ENCODE measurements at places on chromosomes 6 and 20.

- no peak for DNase-seq
Observed at GRCh38 chr6:49782293-49782692, 4.8 kb downstream of the PGK2 start.

GRCh38 chr20:63471002-63471716 lies 1.3 kb downstream of the KCNQ2 start:
- DNase-seq = no peak

DNA sequence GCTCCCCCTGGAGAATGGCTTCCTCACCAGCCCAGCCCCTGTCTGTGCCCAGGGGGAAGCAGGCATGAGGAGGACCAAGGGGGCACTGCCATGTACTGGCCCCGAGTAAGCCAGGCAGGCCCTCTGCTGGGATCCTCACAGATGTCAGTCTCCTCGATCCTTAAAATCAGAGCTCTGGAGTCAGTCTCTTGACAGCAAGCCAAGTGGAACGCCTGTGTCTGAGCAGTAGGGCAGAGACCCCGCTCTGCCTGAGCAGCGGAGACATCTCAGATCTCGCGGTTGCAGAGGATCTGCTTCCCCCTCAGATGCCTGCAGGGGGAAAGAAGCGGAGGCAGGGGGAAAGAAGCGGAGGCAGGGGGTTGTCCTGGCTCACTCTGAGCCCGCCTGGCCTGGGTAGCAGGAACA lies 92.6 kb downstream of the SNX5 start:
- no peak for DNase-seq

DNA sequence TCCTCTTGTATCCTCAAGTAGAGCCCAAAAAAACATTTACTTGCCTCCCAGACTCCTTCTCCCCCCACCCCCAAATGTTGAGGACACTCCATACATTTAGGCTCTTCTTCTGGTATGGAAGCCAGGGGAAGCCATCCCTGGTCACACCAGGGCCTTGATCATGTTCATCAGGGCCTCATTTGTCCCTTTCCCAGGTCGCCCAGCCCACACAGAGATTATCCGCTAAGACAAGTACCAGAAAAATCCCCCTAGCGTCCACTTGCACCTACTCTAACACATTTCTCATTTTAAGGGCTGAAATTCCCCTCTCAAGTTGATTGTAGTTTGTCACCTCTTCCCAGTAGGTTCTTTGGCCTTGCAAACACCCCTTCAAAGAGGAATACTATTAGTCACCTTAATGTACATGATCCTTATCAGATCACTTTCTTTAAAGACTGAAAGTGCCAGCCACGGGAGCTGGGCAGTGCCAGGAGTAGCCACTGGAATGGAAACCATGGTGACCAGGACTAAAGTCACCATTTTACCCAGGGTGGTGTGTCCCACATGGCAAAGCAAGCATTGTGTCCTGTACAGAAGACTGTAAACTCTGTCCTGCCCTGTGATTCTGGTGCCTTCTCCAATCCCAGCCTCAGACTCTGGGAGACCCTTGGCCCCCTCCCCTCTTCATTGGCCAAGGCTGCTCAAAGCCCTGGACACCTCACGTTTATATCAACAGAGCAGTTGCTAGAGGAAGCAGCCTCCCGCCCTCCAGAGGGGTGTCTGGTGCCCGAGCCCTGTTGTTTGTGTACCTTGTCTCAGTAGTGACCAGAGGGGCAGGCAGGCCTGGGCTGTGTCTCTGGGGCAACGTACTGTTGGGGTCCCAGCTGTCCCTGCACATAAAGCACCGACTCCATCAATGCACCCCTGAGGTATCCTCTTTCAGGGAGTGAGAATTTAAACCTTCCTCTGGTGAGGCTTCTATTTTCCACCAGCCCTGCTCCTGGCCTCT lies 5.0 kb upstream of the APOBEC2 start:
- no peak for DNase-seq

DNA sequence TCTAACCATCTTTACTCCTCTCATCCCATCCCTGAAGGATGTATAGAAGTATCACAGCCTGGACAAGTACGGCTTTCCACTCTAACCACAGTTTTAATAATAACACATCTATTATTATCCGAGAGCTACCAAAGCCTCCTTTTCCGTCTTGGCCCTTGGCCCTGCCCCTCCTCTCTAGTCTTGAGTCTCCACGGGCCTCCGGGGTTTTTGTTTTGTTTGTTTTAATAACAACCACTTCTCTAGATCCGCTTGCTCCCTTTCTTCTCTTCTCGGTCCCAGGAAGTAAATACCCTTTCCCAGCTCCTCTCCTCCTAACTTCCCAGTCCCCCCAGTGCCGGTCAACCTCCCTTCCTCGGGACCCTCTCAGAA lies 661 bp downstream of the LCA5 start:
- no peak for DNase-seq

DNA sequence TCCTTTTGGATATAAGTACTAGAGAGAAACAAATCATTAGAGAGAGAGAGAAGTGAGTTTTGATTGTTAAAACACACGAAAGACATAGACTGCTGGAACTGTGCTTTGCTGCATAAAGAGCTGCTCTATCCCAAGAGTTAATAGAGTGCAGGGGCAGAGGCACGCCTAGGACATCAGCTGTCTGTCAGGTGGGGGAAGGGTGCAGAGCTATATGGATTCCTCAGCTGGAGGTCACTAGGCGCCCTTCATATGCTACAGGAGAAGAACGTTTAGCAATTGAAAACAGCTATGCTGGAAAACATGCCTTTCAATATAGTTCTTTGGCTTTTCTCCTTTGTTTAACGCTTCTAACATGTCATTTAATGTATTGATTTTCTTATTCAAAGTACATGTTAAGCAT lies 169.0 kb upstream of the MCHR2 start:
- DNase-seq = no peak

DNA sequence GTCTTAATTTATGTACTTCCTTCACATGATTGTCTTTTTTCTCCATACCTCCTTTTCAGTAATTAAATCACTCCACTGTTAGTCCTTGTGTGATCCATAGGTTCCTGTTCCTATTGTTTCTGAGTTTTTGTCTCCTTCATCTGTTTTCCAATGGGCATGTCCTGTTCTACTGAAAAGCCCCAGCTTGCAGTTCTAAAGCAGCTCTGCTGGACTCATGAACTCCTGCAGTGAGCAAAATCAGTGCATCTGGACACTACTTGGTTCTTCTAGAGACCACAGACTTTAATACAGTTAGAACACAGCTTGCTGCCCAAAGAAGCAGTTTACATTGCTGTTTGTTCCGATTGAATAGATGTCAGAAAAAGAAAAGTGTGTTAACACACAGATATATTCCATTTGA lies 593.3 kb upstream of the HS3ST5 start:
- DNase-seq = no peak

DNA sequence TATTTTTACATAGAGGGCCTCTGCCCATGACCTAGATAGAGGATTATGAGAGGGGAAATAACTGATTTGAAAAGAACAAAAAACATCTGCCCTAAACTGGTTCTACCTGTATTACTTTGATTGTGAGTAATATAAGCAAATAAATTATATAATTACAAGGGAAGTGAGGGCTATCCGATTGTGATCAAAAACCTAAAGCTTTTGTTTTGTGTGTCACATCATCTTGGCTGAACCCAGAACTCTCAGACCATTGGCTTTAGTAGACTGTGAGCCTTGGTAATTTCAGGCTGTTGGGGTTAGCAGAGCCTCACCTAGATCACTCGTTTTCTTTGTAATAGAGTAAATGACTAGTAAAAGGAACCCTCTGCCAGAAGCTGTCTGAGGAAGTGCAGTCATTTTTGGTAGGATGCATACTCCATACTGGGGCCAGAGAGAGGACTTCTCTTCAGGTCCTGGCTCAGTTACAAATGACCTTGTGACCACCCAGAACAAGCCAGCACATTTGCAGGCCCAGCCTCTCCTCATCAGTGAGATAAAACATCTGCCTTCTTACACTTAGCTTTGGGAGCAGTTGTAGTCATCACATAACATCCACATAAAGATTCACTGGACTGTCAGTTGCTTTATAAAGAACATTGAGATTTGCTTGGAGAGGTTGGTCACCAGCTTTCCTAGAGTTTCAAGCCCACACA lies 13.5 kb downstream of the STK35 start:
- DNase-seq = no peak

- no peak for DNase-seq
Observed at GRCh38 chr6:89258912-89259311, 41.8 kb upstream of the GABRR1 start.

DNA sequence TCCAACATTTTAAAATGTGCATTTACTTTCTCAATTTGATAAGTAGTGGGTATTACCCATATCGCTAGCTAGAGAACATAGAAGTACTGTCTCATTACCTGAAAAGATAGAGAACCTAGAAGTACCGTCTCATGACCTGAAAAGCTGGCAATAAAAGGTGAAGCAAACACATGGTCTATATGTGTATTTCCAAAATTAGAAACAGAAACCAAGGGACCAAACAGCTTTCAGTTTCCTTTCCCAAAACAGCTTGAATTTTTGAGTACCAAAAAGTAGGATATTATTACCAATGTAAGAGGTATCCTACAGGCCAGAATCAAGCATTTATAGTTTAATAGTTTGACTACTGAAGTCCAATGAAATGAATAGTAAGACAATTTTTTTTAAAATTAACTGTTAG lies 77.2 kb downstream of the KIF13A start:
- no peak for DNase-seq

GRCh38 chr6:128655978-128656498 lies 135.6 kb upstream of the PTPRK start:
- no peak for DNase-seq

DNA sequence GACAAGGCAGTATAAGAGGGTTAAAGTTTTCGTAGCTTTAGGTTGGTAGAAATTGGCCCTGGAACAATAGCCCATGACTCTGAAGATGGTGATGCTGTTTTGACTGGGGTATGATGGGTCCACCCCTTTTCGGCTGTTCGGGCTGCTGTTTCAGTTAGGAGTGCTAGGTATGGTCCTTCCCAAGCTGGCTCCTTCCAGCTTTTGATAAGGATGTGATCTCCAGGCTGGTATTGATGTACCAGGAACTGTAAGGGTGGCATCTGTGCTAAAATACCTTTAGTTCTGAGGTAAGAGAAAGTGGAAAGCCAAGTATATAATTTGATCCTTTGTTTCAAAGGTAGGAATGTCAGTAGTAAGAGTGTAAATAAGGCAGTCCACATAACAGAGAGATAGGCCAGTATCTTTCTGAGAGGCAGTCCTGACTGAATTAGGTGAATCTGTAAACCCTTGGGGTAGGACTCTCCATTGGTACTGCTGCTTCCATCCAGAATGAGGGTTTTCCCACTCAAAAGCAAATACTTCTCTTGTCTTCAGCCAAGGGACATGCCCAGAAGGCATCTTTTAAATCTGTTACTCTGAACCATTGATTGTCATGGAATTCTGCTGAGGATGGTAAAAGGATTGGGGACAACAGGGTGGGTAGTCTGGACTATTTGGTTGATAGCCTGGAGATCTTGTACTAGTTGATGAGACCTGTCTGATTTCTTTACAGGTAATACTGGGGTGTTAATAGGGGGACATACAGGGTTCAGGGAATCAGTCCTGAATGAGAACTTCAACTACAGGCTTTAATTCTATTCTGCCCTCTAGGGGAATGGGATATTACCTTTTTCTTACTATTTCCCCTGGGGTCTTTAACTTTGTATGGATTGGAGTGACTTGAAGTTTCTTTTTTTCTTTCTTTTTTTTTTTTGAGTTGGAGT lies 6.1 kb upstream of the ZNFX1 start:
- no peak for DNase-seq

DNA sequence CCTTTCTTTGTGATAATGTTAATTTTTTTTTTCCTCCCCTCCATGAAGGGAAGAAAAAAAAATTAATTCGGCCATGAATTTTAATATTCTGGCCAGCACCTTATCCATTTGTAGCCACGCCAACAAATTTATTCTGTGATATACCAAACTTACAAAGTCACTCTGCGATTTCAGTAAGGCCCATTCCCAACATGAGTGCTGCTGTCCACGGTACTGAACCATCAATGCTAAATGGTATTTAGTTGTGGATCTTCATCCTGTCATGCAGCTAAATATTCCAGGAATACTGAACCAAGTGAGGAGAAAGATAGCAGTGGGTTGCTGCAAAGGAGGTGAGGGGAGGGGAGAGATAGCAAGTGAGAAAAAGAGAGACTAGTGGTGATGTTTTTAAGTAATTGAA lies 19.5 kb upstream of the RSPH4A start:
- DNase-seq = no peak

DNA sequence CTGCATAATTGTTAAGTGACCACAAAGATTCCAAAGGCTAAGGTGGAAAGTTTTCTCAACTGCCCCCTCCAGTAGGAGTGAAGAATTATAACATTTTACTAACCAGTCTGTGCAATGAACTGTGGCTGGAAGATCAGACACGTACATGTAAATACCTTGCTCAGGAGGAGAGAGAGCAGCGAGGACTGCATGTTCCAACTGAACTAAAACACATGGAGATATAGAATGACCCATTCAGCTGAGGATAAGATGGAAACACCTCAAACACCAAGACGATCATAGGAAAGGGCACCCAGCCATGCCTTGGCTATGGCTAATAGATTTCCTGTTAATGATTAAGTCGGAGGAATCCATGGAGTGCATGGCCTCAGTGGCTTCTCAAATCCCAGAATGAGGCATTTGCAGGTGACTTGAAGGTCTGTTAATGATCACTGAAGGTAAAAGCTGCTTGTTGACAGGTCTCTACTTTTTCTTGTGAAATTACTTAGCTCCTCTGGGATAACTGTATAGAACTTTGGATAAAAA lies 875.6 kb downstream of the TFAP2A start:
- DNase-seq = no peak

DNA sequence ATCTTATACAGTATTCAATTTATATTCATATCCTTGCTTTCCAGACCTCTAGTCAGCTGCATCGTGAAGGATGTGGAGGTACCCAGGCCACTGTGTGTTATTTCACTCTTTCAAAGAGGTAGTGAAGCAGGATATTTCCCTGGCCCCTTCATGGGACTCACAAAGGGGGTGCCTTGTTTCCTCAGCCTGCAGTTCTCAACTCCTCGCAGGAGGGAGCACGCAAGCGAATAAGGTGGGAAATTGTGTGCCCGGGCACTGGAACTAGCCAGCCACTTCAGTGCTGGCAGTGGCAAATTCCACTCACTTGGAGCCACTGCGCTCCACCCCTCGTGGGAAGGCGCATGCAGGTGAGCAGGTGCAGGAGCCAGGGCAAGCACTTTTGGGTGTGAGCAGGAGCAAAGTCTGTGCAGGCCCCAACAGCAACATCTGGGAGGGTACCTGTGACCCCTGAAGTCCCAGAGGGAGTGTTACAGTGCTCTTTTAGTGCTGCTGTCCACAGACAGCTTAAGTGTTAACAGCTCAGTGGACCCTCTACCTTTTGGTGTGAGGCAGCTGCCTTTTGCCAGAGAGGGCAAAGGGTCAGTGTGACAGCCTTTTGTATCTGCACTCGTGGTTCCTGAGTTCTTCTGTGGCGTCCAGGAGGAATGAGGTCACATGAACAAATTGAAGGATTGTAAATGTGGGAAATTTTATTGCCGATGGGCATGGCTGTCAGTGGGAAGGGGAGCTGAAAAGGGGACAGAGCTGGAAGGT lies 49.4 kb upstream of the FAM135A start:
- no peak for DNase-seq

DNA sequence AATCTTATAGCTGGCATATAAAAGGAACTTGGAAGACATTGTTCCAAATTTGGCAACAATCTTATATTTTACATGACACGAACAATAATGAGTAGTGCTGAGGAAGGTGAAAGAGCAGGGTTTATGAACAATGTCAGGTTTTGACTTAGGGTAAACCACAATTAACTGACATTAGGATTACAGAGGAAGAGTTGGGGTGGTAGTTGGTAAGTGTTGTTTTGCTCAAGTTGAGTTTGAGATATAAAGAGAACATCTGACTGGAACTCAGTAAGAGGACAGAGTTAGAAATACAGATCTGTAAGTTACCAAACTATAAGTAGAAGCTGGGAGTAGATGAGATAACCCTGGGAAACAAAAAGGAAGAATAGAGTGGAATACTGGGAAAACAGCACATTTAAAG lies 15.1 kb downstream of the RTN4IP1 start:
- DNase-seq = no peak

Data from CD4-positive, alpha-beta T cell treated with Interleukin-2 at 100 ng/mL for 4 hours (primary cell).